ENCODE measurements at places on chromosomes 2 and 18.

DNA sequence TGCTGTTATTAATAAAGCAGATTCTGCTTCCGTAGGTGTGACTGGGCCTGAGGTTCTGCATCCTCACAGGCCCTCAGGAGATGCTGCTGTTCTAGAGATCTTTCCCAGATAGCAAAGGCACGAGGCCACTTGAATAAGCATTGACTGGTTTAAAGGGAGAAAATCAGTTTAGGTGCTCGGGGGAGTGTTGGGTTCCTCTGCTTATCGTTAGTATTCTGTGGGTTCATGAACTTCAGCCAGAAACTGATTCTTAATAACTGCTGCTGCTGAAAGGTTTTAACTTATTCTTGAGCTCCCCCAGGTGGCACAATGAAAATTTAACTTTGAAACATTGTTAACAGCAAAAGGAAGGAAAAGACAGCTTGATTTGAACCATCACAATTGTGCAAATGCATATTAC is 56.9 kb downstream of the ITGA6 start:
- no peak for DNase-seq

- no peak for DNase-seq
Observed at GRCh38 chr18:37538526-37539205, 26.9 kb downstream of the CELF4 start.

GRCh38 chr2:11466307-11467128 is 557 bp upstream of the E2F6 start:
- DNase-seq: no peak

DNA sequence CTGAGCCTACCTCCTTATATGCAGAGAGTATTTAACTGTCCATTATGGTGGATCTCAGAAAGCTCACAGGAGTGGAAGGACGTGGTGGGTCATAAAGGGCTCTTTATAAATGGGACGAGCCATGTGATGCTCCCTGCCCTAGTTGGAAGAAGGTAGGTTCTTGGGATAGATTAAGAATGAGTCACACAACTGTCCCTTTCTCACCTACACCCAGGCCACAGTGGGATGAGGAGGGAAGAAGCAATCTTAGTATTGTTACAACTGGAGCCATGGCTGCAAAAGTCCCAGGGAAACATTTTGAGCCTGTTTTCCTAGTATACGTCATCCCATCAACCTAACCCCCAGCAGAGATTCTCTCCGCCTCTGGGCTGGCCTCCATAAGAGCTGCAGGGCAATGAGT is 229.9 kb downstream of the TTC32 start:
- no peak for DNase-seq

DNA sequence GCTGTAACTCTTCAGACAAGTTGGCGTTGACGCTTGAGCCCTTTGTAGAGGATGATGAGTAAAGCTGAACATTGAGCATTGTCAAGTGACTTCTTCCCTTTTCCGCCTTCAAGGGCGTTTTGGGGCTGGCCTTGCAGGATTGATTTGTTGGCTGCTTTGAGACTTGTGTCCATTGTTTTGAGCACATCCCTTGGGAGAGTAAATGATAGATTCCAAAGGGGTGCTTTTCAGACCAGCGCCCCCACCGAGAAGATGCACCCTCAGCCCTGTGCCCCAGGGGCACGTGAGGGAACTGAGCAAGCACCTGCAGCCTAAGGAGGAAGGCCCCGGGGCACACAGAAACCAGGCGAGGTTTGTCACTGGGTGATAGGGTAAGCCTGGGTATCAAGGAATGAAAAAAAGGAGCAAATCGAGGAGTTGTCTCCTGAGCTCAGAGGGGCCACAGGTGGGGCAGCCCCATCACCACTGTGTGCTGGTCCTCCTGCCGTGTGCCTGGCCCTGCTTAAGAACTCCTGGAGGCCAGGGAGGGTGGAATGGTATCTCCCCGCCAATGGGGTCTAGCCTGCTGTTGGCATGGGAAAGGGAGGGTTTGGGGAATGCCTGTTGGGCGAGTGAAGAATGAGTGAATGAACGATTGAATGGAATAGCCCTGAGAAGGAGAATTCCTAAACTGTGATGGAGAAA is 64.0 kb downstream of the RAB31 start:
- DNase-seq: no peak

GRCh38 chr18:40937386-40937785 is 1017.6 kb upstream of the PIK3C3 start:
- DNase-seq: no peak

- no peak for DNase-seq
Observed at GRCh38 chr2:219744600-219744999, 117.2 kb downstream of the SLC4A3 start.

DNA sequence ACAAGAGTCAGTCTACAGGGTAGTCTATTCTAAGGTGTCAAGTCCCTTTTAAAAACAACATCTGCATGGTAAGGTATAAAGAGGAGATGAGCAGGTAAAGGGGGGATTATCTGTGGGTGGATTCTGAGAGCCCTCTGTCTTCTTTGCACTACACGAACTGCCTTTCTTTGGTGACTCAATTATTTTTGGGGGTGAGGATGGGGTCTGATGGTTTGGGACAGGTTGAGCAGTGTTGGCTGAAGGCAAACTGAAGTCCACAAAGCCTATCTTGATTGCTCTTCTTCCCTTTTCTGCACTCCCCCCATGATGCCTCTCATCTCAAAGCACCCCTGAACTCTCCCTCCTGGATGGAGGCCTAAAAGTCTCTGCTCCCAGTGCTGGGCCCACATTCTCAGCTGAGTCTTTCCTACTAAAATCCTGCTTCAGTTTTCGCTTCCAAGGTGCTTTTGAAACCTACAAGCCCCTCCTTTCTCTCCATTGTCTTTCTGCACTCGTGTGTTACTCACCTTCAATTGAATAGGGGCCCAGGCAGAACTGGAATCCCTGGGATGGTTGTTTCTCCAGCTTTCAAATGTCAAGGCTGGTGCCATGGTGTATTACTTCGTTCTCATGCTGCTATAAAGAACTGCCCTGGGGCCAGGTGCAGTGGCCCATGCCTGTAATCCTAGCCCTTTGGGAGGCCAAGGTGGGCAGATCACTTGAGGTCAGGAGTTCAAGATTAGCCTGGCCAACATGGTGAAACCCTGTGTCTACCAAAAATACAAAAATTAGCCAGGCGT is 64.3 kb downstream of the PRKCE start:
- DNase-seq: no peak

DNA sequence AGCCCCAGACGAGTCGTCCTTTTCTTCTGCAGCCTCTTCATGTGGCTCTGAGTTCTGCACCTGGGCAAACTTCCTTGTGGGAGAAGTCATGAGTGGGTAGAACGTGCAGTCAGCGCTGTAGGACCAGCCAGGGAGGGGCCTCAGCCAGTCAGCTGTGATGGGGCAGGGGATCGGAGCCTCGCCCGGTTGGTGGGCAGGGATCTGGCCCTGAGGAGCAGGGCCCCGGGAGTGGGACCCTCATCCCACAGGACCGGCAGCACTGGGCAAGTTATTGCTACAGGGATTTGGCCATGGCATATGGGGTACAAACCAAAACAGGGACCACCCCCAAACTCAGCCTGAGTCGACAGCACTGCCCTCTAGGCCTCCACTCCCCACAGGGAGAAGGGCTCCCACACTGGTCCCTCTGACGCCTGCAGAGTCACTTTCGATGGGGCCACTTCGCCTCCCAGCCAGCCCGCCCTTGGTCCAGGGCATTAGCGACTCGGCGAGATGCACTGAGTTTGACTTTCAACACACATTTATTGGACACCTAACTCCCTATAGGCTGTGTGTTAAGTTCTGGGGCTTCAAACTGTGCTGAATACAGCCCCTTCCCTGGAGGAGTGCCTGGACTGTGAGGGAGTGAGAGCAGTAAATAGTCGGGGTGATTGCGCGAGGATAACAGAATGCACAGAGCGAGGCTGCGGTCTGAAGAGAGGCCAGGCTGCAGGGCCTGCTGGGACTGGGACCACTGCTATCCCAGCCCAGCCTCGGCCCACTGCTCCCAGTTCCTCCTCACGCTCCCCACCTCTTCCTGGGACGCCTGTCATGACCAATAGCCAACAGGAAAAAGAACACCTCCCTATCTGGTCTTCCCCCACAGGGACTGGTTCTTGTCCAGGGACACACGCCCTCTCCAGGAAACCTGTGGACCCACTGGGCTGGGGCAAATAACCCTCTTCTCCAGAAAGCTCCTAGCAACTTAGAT is 55.9 kb downstream of the SDC1 start:
- no peak for DNase-seq

GRCh38 chr2:191678437-191679100 is 633 bp downstream of the NABP1 start:
- no peak for DNase-seq

- no peak for DNase-seq
Observed at GRCh38 chr2:231360881-231361371, 34.6 kb upstream of the B3GNT7 start.

- DNase-seq: no peak
Observed at GRCh38 chr2:65818873-65819451, 386.6 kb upstream of the SPRED2 start.

DNA sequence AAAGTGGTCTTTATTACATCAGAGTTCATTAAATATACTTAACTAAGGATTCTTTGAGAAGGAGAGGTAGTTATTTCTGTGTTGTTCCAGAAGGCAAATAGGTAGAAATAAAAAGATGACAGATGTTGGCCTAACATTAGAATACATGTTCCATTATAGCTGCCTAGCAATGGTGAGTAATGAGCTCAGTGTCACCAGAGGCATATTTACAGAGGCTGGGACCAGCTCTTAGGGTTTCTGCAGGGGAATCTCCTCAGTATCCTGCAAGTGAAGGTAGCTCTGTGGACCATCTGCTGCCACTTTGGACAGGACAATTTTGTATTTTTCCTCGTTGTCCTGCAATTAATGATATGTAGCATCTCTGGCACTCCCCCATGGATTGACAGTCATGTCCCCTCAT is 416.0 kb downstream of the THSD7B start:
- DNase-seq: no peak

DNA sequence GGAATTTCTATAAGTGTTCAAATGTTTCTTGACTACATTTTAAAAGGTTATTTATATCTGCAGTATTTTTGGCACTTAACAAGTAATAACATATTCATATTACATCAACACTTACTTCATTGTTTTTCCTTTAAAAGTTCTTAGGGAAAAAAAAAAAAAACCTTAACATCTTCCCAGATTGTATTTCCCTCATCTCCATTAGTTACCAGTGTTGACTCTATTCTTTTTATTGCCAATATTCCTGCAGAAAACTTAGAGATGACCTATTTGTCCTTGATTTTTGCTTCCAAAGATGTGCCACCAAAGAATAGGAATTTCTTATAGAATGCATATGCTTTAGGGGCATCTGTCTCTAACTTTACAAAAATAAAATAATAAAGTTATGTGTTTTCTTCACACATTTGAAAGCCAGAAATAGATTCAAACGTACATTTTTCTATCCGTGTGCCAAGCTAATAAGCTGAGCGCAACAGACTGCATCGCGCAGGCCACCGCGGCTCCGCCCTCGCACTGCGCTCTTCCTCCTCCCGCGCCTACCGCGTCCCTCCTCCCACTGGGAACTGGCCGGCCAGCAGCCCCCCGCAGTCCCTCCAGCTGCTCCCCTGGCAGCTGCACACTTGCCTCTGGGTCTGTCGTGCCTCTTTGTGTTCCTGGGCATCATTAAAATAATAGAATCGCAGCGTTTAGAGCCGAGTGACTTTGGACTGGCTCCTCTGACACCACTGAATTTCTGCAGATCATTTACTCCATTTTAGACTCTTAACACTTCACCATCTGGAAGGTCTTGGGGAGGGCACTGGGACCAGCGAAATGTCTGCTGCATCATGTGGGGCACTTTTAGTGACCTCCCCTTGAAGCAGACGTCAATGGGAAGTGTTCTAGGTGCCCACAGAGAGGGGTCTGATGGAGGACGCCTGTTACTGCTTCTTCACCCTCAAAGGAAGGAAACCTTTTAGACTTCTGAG is 21.2 kb upstream of the NAB1 start:
- DNase-seq: no peak

DNA sequence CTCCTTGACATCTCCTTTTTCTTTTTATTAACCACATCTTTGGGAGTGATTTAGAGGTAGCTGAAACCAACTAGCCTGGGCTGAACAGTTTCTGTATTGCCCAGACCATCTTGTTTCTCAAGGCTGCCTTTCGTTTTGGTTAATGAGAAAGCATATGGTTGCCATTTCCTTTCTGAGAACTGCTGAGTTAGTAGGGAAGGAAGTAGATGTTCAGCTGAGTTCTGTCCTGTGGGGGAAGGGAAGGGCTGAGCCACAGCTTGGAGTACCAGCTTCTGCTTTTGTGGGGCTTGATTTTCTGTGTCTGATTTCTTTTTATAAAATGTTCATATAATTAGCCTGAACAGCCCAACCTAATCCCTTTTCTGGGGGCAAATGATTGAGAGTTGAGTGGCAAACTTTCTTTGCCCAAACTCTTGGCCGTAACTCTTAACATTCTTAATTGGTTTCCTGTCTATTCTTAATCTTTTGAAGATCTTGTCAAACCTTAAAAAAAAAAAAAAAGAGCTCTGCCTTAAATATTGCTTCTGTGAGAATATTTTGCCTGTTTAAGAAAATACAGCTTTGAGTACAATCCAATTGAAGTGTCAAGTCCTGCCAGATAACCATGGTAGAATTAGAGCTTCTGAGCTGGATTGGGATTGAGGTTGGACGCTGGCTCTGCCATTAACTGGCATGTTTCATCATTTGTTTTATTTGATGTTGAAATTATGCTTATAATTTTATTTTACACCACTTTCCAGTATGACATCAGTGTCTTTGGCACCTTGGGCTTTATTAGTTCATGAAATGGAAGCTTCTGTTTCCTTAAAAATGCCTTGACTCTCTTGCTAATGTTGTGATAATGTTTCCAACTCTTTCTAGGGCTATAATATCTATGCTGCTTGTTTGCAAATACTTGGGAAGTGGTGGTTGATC is 1.9 kb upstream of the NABP1 start:
- DNase-seq: no peak

GRCh38 chr2:106189764-106190468 is 4.2 kb downstream of the UXS1 start:
- DNase-seq: no peak

DNA sequence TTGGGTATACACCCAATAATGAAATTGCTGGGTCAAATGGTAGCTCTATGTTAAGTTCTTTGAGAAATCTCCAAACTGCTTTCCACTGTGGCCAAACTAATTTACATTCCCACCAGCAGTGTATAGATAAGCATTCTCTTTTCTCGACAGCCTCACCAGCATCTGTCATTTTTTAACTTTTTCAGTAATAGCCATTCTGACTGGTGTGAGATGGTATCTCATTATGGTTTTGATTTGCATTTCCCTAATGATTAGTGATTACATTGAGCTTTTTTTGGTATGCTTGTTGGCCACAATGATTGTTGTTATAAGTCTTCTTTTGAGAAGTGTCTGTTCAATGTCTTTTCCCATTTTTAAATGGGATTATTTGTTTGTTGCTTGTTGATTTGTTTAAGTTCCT is 50.4 kb upstream of the EPAS1 start:
- no peak for DNase-seq

- no peak for DNase-seq
Observed at GRCh38 chr2:101012706-101013181, 10.7 kb downstream of the RPL31 start.

DNA sequence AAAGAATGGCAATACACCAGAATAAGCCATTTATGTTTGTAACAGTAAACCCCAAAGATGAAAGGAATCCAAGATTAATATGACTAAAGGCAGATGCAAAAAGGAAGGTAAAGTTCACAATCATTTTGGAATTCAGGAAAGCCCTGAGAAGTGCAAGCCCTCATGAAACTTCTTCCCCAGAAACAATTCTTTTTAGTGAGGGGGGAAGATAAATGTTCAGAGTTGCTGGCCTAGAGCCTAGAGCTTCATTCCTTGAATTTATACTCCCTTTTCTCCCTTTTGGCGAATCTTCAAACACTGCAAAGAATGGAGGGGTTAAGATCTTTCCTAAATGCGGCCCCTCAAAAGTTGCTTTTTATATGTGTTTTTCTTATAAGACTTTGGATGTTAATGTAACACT is 368.8 kb downstream of the MEIS1 start:
- no peak for DNase-seq

All from stimulated activated CD8-positive, alpha-beta memory T cell treated with anti-CD3 and anti-CD28 coated beads, Interleukin-4, amount 100 ng/mL, for 1 hour (primary cell).